ENCODE measurements at places on chromosomes 11 and 22.
A peak's percentile ranks its signal among the peaks of the same experiment; 100 is the strongest.

DNA sequence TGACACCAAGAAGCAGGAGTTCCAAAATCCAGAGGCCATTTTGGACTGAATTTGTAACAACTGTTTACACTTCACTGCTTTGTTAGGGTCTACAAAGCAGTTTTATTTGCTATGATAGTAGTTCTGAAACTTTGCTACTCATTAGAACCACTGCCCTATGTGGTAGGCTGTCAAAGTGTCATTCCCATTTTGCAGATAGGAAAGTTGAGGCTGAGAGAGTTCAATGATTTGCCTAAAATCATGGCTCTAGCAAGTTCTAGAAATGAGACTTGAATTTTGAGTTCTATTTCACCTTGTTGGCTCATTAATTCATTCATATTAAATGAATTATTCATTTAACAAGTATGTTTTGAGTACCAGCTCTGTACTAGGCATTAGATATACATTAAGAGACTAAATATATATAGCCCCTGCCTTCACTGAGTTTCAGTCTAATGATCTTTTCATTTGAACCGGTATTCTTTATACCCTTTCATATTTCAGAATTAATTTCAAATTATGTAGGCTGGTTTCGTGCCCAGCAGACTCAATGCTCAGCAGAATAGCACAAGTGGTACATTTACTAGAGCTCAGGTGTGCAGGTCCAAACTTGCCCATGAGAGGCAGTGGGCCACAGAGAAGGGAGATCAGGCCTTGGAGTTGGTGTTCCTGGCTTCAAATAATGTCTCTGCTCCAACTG is 93.5 kb downstream of the ME3 start:
- no peak for DNase-seq

- DNase-seq, result peak; percentile 57
Measured at GRCh38 chr11:23555085-23555484, 694.8 kb upstream of the CCDC179 start.

- no peak for DNase-seq
Measured at GRCh38 chr11:44998051-44998450, 47.4 kb upstream of the TP53I11 start.

GRCh38 chr11:75311858-75312288 is 39.6 kb downstream of the ARRB1 start:
- peak; percentile 38 for DNase-seq

DNA sequence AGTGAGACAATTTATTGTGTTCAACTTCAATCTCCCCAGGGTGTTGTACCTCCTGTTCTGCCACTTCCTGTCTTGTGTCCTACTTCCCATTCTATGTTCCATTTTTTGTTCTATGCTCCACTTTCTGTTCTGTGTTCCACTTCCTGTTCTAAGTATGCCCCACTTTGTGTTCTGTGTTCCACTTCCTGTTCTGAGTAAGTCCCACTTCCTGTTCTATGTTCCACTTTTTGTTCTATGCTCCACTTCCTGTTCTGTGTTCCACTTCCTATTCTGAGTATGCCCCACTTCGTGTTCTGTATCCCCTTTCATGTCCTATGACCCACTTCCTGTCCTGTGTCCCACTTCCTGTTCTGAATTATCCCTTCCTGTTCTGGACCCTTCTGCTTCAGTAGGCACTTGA is 732.7 kb downstream of the TBC1D22A start:
- DNase-seq, result no peak

GRCh38 chr22:27534720-27535125 is 266.8 kb downstream of the MN1 start:
- no peak for DNase-seq

- no peak for DNase-seq
Measured at GRCh38 chr11:68177877-68178276, 35.2 kb downstream of the KMT5B start.

DNA sequence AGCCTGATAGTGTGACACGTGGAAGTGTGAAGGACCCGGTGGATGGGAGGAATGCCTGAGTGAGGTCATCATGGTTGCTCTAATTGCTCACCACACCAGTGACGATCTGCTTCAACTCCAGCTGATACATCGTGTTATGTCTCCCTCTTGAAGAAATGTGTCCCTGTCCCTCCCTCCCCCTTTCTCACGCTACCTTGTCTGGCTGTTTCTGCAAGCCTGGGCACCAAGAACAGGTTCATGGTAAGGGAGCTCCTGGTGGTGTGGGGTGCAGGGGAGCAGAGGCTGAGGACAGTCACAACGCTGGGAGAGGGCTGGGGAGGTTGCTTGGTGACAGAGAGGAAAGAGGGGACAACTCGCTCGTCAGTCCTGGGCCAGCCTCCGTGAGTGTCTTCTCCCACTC is 413.4 kb downstream of the SOX6 start:
- no peak for DNase-seq

DNA sequence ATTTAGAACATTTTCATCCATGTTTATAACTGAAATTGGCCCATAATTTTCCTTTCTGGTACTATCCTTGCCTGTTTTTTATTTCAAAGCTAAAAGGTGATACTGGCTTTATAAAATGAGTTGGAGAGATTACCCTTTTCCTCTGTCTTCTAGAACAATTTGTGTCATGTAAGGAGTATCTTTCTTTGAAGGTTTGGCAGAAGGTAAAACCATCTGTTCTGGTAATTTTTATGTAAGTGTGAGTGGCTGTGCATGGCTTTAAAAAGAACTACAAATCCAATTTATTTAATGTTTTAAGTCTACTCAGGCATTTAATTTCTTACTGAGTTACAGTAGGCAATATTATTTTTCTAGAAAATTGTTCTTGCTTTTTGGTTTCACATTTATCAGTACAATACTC is 7.7 kb upstream of the MRGPRD start:
- no peak for DNase-seq

DNA sequence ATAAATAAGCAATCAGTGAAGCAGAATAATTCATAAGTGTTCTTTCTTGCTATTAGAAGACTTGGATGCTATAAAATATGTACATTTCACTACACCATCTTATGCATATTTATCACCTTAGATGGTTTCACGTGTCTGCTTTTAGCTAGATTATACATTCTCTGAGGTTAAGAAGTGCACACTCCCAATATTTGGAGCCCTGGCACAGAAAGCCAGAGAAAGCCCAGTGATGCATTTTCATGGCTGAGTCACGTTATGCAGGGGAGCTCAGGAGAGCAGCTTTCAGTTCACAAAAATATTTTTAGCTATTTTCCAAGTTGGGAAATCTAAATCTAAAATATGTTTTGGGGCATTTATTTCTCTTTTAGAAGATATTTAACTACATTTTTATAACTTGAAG is 5.1 kb upstream of the TP53AIP1 start:
- no peak for DNase-seq

DNA sequence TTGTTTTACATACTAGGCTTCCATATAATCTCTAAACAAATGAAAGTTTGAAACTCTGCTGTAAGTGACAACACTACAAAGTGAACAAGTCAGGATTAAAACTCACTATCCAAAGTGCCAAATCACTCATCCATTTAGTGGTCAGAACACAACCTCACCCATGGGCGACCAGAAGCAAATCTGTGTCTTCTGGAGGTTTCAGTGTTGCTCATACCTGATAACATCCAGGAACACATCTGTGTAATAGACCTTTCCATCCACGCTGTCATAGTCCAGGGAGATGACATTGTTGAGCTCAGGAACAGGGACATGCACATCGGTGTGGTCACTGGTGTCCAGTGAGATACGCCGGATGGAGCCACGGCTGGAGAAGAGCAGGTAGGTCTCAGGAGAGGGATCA is 28.5 kb upstream of the CKAP5 start:
- no peak for DNase-seq

DNA sequence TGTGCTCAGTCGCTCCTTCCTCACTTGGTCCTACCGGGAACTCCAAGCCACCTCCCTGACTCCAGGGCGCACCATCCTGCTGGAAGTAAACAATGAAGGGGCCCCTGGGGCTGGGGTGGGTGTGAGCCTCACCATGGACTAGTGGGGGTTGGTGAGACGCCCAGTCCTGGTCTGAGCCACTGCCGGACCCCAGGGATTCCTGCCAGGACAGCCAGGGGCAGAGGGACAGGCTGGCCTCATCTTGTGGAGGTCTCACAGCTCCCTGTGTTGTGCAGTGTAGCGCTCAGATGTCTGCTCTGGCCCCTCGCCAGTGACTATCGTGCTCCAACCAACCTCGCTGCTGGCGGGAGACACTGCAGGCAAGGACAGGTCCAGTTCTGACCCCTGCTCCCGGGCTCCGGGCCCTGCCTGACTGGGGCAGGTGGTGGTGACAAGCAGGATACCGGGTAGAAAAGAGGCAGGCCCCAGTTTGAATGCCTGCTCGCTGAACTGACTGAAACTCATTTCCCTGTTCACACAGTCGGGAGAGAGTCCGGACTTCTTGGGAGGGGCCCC is 1021.4 kb downstream of the BRD1 start:
- no peak for DNase-seq

- DNase-seq, result no peak
Measured at GRCh38 chr11:61854206-61854895, 26.3 kb downstream of the FADS2 start.

GRCh38 chr22:28348613-28349609 is 330.7 kb downstream of the TTC28 start:
- DNase-seq, result no peak

GRCh38 chr11:95668131-95668530 is 121.5 kb downstream of the FAM76B start:
- no peak for DNase-seq

GRCh38 chr22:20517422-20517821 is 10.0 kb downstream of the MED15 start:
- peak; percentile 55 for DNase-seq

DNA sequence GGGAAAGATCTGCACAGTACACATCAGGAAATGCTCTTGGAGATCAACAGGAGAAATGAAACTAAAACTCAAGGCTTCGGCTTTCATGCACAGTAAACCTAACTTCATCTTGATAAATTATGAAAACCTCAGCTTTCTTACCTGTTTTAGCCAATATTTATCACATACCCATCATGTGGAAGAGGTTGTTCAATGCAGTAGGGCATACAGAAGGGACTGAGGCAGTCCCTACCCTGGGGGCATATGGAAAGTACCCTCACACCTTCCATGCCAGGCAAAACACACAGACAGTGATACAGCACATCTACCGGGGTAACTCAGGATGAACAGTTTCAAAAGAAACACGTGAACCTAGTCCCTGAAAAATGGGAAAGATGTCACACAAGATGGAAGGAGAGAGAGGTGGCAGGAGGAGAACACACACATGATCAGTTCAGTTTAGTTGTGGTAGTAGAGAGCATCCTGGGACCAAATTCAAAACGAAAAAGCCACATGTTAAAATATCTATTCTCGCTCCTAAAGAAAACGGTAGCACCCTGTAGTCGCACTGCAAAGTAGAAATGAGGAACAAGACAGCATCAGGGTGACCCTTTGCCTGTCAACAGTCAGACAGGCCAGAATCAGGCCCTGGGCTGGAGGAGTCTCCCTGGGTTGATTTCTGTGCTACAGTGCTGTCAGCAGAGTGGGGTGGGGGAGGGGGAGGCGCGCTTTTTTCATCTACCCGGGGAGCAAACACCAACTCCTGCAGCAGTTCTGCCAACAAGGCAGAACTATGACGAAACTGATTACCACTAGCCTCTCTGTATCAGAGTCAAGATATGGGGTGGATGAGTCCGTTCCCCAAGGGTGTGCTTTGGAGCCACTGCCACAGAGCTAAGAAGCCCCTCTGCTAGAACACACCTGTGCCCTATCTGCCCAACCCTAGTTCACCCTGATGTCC is 1.3 kb downstream of the HIRA start:
- peak; percentile 16 for DNase-seq

DNA sequence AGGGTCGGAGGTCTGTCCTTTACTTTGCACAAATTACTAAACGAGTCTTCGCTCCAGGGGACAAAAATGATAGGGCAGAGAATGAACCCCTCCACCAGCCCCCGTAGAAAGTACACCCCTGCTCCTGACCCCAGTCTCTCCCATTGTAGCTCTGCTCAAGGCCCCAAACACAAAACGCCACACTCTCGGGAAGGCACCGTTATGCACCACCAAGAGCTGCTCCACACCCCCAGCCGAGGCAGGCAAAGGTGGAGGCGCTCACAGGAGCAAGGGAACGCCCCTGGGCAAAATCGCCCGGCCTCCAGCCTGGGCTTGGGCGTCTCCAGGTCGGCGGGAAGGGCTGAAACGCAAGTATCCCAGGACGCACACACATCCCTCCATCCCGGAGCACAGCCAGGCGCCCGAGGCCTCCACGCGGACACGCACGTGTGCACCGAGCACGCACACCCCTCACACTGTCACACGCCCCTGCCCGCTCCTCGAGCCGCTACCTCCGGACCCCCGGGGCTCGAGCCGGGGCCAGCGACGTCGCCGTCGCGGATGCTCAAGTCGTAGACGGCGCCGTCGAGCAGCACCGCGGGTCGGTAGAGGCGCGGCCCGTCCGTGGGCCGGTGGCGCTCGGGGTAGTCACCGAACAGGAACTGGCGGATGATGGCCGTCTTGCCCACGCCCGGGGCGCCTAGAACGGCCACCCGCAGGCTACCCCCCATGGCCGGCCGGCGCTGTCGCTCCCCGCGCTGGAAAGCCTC is 786 bp downstream of the RASL10A start:
- DNase-seq, result no peak

DNA sequence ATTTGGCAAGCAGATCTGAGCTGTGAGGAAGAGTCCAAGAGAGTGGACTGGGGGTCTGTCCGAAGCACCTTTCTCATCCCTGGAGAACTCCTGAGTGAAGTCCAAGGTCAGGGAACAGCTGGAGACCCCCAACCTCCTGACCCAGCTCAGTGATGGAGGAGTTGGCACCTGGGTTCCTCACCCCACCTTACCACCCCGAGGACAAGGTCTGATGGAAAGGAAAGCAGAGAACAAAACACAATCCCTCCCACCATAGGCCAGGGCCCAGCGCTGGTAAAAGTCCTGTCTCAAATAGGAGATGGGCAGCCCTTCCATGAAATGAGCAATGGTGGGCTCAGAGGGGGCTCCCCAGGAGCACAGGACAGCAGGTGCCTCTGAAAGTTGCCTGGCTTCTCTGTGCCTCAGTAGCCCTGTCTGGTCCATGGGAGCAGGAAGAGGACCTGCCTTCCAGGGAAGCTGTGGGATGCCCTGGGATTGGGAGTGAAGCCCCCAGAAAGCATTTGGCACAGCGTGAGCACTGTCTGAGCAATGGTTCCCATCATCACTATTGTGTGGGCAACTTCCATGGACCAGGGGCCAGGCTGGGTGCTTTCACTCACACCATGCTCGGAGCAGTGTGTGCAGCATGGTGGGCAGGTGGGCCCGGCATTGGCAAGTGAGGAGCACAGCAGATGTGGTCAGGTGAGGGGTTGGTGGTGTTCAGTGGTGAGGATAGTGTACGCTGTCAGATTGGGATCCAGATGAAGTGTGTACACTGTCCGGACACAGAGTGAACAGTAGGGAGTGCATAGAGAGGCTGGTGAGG is 7.5 kb downstream of the TRIM29 start:
- no peak for DNase-seq

DNA sequence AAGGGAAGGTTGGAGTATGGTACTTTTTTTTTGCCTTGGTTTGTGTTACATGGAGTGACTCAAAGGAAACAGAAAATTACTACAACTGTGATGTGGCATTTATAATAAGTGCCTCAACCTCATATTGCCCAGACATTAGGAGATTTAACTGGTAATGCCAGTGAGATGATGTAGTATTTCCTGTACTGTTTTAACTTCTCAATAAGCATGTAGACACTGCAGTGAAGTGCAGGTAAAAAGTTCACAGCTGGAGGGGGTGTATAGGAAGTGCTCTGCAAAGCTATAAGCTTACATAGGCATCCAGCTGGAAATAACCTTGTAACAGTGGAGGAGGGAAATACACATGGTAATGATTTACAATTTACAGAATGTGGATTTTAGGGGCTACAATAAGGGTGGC is 138.2 kb upstream of the MTMR2 start:
- DNase-seq, result peak; percentile 66

GRCh38 chr11:8810540-8811301 is 100.3 kb upstream of the AKIP1 start:
- DNase-seq, result peak; percentile 38
